SW 1271 (cell line): ENCODE measurements at places on chromosomes 4 and X.
A peak's percentile ranks its signal among the peaks of the same experiment; 100 is the strongest.

DNA sequence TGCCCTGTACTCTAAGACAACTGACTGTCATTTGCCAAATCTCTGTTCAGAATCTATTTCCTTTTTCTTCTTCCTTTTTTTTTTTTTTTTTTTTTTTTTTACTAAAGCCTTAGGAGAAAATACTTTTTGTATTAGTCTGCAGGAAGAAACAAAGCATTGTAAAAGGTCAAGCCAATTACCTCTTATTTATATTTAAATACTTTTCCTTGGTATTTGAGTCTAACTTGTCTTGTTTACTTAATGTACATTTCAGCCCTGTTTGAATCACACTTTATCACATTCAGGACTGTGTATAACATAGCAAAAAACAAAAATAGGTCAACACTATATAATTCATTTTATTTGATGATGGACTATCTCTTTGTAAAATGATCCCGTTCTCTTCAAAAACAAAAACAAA is 262.2 kb downstream of the RPA4 start:
- DNase-seq = no peak

DNA sequence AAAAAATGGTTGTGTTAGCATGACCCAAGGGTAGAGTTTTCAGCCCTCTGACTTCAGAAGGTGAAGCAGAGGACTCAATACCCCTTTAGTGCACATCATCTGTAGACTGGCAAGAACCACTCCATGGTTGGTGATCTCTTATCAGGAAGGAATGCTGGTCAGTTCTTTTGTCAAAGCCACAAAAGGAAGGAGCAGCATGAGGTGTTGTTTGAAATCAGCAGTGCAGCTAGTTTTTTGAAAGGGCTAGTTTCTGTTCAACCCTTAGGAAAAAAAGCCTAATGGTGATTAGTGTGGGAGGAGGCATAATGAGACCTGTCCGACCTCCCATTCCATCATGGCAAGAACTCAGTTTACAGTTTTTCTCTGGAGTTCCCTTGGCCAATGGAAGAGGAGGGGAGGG is 362.0 kb upstream of the CT83 start:
- no peak for DNase-seq

- no peak for DNase-seq
Measured at GRCh38 chr4:55928846-55929245, 19.9 kb upstream of the CEP135 start.

DNA sequence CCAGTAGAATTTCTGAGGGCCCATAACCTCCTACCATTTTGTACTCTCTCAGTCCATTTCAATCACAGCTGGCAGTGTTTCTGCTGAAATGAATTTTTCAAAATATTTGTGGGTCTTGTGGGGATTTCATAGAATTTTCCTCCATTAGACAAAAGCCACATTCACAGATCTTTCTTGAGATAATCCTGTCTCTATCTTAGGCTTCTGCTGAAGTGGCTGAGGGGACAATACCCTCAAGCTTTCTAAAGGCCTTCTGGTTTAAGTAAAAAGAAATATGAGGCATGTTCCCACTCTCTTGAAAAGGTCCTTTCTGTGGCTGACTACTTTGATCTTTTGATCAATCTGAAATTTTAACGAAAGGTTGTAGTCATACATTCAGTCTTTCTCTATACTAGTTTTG is 1930.0 kb upstream of the AGA start:
- no peak for DNase-seq

DNA sequence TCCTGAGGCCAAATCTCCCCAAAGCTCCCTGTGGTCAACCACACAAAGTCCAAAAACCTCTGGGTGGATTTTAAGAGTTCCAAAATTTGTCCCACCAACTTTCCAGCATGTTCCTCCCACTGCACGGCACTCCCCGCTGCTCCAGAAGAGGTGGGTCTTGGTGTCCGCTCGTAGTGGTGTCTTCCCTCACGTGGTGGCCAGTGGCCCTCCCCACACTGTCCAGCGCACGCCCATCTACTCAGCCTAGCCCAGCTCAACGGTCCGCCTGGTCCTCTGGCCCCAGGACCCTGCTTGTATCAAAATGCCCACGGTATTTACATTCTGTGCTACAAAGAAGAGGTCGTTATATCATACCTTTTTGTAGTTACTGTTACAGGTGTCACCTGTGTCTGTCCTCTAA is 83.5 kb downstream of the NSUN7 start:
- DNase-seq = no peak

DNA sequence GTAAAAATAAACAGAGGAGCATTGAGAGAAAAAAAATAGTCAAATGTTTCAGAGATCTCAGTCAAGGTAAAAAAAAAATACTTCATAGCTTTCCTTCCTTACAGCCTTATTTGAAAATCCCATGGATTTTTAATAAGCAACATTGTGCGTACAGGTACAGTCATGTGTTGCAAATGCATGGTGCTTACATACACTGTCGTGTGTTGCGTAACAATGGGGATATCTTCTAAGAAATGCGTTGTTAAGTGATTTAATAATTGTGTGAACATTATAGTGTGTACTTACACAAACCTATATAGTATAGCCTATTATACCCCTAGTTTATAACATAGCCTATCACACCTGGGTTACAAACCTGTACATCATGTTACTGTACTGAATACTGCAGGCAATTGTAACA is 172.0 kb downstream of the UGT8 start:
- DNase-seq = no peak

GRCh38 chr4:22130741-22131140 is 182.2 kb upstream of the KCNIP4 start:
- DNase-seq = no peak

GRCh38 chr4:85772470-85772869 is 297.5 kb downstream of the ARHGAP24 start:
- no peak for DNase-seq

GRCh38 chr4:185222598-185222997 is 13.2 kb downstream of the SNX25 start:
- no peak for DNase-seq

DNA sequence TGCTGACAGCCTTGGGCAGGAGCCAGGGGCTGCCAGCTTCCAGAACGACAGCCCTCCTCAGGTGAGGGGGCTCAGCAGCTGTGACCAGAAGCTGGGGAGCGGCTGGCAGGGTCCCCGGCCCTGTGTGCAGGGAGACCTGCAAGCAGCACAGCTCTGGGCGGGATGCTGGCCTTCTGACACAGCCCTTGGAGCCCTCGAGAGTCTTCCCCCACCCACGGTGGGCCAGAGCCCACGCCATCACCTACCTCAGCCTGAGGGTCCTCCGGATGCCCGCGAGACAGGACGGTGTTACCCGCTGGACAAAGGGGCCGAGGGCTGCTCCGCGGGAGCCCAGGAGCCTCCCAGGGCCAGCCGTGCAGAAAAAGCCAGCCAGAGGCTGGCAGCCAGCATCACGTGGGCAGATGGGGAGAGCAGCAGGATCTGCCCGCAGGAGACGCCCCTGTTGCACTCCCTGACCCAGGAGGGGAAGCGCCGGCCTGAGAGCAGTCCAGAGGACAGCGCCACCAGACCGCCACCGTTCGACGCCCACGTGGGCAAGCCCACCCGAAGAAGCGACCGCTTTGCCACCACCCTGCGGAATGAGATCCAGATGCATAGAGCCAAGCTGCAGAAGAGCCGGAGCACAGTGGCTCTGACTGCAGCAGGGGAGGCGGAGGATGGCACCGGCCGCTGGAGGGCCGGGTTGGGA is 71.8 kb upstream of the CLDN34 start:
- no peak for DNase-seq

GRCh38 chrX:44143061-44143602 is 169.9 kb upstream of the NDP start:
- no peak for DNase-seq

DNA sequence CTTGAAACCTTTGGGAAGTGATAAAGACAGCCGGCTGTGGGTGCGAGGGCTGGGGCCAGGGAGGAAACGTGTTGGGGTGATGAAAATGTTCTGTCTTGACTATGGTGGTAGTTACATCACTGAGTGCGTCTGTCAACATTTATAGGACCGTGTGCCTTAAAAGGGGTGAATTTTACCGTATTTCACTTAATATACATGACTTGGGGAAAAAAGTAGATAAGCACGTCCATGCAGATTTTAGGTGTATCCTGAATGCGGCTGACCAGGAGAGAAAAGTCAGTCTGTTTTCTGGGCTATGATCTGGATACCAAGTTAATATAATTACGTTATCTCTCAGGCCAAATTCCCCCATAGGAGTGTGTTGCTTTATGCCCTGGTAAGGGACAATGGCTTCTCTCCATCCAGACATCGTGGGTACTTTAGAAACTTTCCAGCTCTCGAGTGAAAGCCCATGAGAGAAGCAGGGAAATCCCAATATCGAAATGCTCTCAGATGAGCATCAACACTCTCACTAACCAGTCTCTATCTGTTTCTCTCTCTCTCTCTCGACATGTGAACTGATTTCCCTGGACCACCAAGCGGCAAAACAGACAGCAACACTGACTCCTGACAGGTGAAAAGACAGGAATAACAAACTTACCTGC is 71.5 kb downstream of the IRF2 start:
- DNase-seq = no peak

DNA sequence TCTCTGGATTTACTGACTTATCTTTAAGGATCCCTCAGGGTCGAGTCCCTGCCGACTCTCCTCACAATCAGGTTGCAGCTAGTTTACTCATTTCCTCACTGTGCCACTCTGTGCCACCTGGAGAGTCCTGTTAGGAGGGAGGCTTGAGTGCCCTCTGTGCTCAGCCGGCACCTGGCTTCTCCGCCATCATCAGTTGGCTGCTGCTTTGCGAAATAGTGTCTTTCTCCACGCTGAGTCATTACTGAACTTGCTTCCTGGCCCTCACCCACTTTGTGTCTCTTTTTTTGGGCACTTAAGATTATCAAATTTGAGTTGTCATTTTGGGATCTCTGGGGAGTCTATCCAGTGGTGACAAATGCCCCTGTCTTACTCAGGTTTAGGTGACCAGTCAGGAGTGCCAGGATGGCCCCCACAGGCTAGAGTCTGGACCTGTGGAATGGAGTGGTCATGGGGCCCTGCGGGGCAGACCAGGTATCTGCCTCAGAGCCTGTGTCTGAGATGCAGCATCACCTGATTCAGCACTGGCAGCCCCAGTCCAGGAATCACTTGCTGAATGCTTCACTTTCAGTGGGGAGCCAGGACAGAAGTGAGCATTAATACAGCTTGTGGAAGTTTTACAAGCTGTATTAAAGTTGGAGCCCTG is 37.7 kb downstream of the JADE1 start:
- no peak for DNase-seq

DNA sequence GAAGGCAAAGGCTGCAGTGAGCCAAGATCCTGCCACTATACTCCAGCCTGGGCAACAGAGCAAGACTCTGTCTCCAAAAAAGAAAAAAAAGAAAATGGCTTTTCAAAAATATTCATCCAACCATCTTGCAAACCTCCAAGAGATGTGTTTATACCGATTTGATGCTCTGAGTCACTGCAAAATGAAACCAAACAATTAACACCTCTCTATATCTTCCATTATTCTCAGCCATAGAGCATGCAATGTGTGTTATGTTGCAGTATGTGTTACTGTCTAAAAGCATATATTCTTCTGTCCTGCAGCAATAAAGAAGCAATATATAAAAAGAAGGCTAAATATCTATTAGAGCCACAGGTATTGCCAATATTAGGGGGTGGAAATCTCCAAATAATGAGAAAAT is 51.4 kb downstream of the ARAP2 start:
- DNase-seq = no peak

DNA sequence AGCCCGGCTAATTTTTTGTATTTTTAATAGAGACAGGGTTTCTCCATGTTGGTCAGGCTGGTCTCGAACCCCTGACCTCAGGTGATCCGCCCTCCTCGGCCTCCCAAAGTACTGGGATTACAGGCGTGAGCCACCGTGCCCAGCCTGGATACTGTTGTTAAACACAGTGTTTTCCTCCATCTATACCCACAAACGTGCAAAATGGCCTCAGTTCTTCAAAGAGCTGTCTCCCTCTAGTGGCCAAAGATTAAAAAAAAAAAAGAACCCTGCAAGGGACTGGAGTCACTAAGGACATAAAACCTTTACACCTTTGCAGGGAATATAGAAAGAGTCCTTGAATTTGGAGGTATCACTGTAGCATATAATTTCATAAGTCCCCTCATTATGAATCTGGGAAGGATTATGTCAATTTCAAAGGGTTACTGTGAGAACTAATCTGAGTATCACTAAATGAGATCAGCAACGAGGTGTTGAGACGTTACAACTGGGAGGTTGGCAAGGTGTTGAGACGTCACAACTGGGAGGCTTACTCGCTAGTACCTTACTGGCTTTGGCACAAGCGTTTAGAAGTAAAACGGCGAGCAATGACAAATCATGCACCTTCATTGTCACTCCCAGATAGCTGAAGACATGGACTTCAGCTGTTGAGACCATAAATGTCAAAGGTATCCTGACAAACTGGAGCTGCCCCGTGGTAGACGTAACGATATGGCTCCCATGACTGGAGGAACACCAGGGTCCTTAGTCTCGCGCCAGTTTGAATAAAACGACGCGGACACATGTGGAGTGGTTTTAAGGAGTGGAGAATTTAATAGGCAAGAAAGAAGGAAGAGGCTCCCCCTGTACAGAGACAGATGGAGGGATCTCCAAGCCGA is 33.4 kb upstream of the ENPP6 start:
- peak; percentile 38 for DNase-seq

DNA sequence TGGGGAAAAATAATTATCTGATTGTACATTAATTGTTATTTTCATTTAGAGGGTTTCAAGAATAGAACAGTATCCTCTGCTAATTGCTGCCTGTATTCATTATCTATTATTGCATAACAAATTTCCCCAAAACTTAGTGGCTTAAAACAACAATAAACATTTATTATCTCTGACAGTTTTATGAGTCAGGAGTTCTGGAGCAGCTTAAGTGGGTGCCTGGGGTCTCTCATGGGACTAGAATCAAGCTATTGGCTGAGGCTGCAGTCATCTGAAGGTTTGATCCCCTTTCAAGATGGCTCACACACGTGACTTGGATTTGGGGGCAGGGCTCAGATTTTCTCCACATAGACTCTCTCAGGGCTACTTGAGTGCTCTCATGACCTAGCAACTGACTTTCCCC is 98.1 kb upstream of the JADE1 start:
- DNase-seq = no peak

DNA sequence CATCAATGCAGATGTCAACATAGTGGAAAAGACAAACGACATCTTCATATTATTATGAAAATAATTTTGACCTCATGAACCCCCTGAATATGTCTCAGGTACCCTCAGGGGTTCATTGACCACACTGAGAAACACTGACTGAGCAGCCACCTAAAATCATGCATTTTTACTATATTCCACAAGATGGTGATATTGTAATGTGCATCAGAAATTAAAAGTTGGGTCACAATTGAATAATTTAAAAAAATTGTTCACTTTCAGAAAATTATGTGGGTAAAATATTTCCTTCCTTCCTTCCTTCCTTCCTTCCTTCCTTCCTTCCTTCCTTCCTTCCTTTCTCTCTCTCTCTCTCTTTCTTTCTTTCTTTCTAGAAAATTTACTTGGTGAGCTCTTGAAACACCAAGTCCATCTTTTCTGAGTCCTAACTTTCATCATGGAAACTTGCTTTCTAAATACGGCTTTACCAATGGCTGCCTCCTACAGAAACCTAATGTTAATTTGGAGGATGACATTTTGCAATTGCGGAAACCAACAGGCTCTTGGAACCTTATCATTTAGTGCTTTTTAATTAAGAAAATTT is 103.6 kb downstream of the RTL3 start:
- no peak for DNase-seq
